ENCODE measurements at places on chromosomes 3 and 15. TPM values are rescaled to one million over a fixed set of nuclear protein-coding genes. Genes with fewer than 3 reads are reported as not detected.

DNA sequence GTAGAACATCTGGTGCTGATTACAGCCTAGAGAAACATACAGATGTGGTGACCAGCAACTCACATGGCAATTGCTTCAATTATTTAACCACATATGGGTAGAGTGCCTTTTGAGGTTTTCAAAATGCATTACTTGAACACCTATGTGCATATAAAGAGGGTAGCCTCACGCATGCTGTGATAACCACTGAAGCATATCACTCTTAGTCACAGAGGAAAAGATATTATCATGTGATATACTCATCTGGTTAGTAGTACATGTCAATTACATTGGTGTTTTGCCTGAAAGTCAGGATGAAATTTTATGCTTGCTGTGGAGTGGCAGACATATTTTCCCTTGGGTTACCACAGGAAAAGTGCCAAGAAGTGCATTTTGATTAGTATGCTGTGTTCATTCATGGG is 459.3 kb upstream of the AGTR1 start:
- no peak for DNase-seq

GRCh38 chr3:79953591-79954101 is 185.8 kb upstream of the ROBO1 start:
- no peak for DNase-seq

Gene SERINC4
- 0.61 TPM for polyA plus RNA-seq

- no peak for DNase-seq
These were observed 87.2 kb downstream of the HMG20A start for GRCh38 chr15:77507911-77508310.

Gene LRRIQ4
- not detected for polyA plus RNA-seq

DNA sequence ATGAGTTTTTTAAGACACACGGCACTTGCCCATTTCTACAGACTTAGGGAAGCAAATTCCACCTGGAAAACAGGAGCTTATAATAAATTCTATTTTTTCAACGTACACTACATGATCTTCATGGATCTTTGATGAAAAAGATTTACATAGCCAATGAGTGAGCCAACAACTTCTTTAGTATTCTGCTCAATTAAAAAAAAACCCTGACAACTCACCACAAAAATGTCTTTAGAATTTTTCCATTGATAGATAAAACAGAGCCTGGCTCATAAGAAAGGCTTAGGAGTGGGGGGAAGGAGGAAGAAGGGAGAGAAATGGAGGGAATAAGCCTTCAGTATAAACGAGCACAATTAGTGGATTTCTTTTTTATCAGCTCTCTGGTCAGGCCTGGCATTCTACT is 126.7 kb downstream of the ATP10A start:
- DNase-seq: no peak

Gene HIGD2B
- not detected for polyA plus RNA-seq

Gene ABHD5
- 25.0 TPM for polyA plus RNA-seq

- no peak for DNase-seq
These were observed 27.3 kb downstream of the CEP19 start for GRCh38 chr3:196684548-196685407.

GRCh38 chr15:67969892-67970291 is 84.2 kb upstream of the PIAS1 start:
- no peak for DNase-seq

Gene SLC12A8
- polyA plus RNA-seq: 1.4 TPM

- peak; percentile 48 for DNase-seq
These were observed 118.1 kb downstream of the TBC1D2B start for GRCh38 chr15:77959432-77959879.
